ENCODE measurements at places on chromosomes 16 and 17. TPM values are rescaled to one million over a fixed set of nuclear protein-coding genes. Genes with fewer than 3 reads are reported as not detected.
A peak's percentile ranks its signal among the peaks of the same experiment; 100 is the strongest.

The NOL11 gene
- 61.1 TPM for polyA plus RNA-seq

The ABCC6 gene
- polyA plus RNA-seq = 0.06 TPM

The EVI2A gene
- 0.10 TPM for polyA plus RNA-seq

The MTSS2 gene
- polyA plus RNA-seq = 12.5 TPM

The TBC1D3K gene
- polyA plus RNA-seq = not detected

The ZACN gene
- polyA plus RNA-seq = 0.07 TPM

The SYNGR3 gene
- 2.6 TPM for polyA plus RNA-seq

The GFAP gene
- polyA plus RNA-seq = 0.13 TPM

The IRX6 gene
- polyA plus RNA-seq = not detected

The STX1B gene
- 0.27 TPM for polyA plus RNA-seq

DNA sequence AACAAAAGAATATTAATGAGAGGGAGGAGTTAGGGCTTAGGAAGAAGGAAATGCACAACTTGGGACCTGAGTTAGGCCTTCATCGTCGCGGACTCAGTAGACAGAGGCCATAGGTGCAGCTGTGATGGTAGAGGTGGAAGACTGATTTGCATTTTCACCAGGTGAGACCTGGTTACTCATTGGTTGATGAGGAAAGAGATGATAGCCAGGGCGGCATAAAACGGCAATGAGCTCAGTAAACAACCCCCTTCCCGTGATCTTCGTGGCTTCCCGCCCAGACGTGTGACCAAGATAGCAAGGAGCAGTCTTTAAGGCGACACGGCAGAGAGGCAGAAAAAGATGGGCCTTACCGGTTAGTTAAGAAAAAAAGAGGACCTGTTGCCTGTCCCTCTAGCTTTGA lies at the start of gene TMC5:
TSS of gene TMC5 (plus strand) at position 244 of the 400 bp plus-strand sequence. CDS start 22,156 bp downstream, outside the sequence.
- no peak for DNase-seq

DNA sequence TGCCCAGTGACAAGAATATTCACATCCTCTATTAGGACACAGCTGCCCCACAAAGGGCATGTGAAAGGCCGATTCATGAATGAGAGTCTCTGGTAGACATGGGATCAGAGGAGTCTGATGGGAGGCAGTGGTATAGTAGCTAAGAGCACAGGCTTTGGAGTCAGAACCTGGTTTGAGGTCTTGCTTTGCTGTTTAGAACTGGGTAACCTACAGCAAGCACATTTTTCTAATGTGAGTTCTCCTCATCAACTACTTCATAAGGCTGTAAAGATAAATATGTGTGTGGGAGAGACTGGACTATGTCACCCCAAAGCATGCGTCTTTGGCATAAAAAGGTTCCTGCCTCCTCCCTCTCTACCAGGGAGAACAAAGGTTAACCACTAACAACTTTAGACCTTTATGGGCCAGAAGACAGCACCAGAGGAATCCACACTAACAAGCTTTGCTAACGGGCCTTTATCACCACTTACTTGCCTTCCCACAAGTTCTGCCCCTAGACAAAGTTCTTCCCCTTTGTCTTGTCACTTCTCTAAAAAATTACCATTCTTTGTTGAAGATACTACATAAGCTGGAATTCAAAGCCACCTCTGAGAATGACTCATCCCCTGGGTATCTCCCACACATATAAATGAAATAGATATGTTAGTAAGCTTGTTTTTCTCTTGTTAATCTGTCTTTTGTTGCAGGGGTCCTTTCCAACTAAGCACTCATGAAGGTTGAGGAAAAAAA lies 21.1 kb downstream of the CDR2 start:
- DNase-seq = peak; percentile 65

DNA sequence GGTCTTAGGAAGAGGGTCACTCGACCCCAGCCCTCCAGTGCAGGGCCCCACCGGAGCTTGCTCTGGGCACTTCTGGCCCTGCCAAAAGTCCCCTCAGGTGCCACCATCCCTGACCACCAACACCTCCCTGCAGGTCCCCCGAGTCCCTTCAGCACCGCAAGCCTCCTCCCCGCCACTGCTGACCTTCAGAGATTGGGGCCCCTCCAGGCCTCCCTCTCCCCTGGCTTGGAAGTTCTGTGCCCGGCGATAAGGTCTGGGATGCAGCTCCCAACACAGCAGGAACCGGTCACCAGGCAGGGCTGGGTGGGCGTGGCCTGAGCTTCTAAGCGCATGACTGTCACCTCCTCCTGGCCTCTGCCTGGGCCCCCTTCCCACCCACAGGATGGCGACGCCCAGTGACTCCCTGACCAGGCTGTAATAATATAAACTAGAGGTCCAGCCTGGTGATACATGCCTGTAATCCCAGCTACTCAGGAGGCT lies 11.2 kb downstream of the PIEZO1 start:
- DNase-seq = no peak

DNA sequence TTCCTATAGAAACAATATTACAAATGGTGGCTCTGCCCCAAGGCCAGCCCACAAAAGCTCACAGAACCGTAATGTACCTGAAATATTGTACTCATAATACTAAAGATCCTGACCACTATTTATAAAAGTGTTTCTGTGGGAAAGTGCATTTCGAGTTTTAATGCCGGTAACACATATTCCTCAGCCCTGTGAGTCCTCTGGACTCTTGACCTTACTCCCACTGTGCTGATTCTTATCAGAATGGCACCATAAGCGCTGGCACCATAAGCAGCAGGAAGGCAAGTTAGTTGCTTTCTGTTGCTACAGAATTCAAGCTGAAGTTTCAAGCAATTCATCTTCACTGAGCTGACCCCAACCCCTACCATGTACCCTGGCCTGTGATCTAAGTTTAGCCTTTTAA lies 36.4 kb upstream of the MED13 start:
- DNase-seq = no peak

GRCh38 chr16:85025781-85026653 lies 1.6 kb upstream of the KIAA0513 start:
- no peak for DNase-seq

DNA sequence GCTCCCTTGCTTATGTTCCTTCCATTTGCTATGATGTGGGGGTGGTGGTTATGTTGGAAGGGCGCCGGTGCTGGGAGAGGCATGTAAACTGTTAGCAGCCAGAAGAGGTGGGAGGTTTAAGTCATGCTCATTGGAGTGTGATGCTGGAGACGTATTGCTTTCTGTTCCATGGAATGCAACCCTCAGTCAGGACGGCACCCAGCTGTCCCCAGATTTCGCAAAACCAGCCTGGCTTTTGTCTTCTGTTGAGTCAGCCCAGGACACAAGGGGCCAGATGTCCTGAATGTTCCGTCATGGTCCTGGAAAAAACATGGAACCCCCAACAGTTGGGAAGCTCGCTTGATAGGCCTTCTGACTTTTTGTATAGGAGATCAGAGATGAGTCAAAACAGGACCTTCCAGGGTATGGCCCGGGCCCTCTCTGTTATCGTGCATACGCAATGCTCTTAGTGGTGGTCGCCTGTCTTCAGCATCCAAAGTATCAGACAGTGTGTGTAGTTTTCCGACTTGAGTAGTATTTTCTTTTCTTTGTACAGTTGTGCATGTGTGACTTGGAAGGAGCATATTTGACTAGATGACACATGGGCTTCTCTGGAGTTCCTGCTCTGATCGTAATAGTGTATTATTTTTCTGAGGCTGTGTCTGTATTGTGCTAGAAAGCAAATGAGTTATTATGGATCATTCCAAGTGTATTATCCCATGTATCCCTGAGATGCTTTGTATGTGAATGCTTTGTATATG lies 201.9 kb downstream of the SNX29 start:
- DNase-seq = no peak

- DNase-seq = no peak
Measured at GRCh38 chr16:81337097-81337496, 22.3 kb downstream of the GAN start.

DNA sequence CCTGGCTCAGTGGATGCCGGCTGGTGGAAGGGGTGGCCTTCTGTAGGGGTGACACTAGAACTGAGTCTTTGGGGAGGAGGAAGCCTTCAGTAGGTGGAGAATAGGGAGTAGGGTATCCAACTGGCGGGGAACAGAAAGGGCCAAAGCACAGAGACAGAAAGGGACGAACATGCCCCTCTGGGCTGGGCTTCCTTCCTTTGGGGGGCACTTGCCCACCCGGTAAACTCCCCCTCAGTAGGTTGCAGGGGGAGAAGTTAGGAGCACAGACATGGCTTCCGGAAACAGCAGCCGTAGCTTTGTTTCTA lies 774 bp downstream of the ENGASE start:
- no peak for DNase-seq

GRCh38 chr17:64306850-64307463 lies 43.9 kb upstream of the TEX2 start:
- DNase-seq = peak; percentile 31

GRCh38 chr17:82053556-82054263 lies 2.0 kb downstream of the GPS1 start:
- DNase-seq = no peak

DNA sequence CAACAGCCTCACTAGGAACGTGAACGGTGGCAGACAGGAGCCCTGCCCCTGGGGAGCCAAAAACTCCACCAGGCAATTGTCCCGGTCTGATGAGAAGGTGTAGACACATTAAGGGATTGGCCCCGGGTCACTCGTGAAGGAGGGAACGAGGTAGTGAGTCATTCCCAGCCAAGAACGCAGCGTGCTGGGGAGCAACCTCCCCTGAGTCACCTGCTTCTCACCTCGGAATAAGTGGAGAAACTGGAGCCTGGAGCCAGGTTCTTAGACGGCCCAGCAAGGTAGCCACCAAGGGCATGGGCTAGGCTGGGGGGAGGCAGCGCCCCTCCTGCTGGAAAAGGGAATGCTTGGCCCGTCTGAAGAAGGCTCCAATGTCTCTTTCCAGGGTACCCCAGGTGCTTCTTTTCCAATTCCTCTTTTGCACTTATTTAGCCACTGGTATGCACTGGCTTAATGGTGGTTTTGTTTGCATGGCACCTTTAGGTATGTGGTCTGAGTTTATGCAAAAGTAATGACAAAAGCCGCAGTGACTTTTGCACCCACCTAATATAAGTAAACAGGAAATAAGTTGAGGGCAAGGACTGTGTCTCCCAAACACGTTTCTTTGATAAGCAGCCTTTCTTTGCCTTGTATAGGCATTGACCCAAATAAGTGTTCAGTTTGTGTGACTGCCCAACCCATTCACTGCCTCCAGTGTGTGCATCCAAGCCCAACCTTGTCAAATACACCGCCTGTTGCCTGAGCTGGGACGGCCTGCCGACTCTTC lies 1.8 kb upstream of the HELZ start:
- peak; percentile 97 for DNase-seq

DNA sequence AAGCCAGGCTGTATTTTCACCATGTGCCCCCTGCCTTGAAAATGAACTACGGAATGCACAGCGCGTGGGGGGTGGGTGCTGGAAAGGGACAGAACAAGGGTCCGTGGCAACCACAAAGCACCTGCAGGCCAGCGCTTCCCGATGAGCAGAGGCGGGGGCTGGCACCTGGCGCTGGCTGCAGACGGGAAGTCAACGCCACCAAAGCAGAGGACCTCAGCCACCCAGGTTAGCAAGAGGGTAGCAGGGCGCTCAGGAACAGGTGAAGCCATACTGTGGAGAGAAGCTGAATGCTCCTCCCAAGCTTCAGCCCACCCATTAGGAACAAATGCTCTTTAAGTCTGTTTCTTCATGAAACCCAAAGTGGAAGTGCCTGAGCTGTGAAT lies 64.7 kb downstream of the KLHDC4 start:
- no peak for DNase-seq
